ENCODE measurements at places on chromosomes 7 and 10. TPM values are rescaled to one million over a fixed set of nuclear protein-coding genes. Genes with fewer than 3 reads are reported as not detected.
A peak's percentile ranks its signal among the peaks of the same experiment; 100 is the strongest.

Gene RPS24
- total RNA-seq = 3,497 TPM

Gene GPR26
- 0.44 TPM for total RNA-seq

Gene BAMBI
- total RNA-seq = 14.6 TPM

Gene ANKIB1
- 28.3 TPM for total RNA-seq

Gene SUPV3L1
- total RNA-seq = 32.0 TPM

Gene TMEM225B
- 0.77 TPM for total RNA-seq

Gene TBRG4
- total RNA-seq = 36.7 TPM

Gene FAM185A
- total RNA-seq = 15.1 TPM

Gene UCMA
- total RNA-seq = not detected

Gene ZNF117
- total RNA-seq = 26.9 TPM

Gene ZCWPW1
- total RNA-seq = 12.3 TPM

Gene FRAT1
- 3.3 TPM for total RNA-seq

Gene NAT16
- 3.8 TPM for total RNA-seq

Gene HOXA2
- 12.6 TPM for total RNA-seq

Gene MET
- total RNA-seq = 4.2 TPM

Gene HMX3
- not detected for total RNA-seq

Gene CYP2C19
- total RNA-seq = 0.52 TPM

Gene EPHA1
- 0.71 TPM for total RNA-seq

Gene ZNF365
- 5.6 TPM for total RNA-seq

Gene AUTS2
- 9.3 TPM for total RNA-seq

Gene NEUROD6
- total RNA-seq = not detected

DNA sequence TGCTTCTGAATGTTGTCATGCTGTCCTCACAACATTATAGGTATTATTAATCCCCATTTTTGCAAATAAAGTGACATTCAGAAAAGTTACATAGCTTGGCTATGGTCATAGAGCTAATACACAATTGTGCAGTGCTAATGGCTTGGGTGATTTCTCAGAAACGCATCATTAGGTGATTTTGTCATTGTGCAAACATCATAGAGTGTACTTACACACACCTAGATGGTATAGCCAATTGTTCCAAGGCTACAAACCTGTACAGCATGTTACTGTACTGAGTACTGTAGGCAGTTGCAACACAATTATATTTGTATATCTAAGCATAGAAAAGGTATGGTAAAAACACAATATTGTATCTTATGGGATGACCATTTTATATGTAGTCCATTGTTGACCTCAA, 91.0 kb downstream of the BTAF1 start:
- ATAC-seq = no peak

GRCh38 chr7:572416-573268, 53.0 kb upstream of the PDGFA start:
- peak; percentile 56 for ATAC-seq

DNA sequence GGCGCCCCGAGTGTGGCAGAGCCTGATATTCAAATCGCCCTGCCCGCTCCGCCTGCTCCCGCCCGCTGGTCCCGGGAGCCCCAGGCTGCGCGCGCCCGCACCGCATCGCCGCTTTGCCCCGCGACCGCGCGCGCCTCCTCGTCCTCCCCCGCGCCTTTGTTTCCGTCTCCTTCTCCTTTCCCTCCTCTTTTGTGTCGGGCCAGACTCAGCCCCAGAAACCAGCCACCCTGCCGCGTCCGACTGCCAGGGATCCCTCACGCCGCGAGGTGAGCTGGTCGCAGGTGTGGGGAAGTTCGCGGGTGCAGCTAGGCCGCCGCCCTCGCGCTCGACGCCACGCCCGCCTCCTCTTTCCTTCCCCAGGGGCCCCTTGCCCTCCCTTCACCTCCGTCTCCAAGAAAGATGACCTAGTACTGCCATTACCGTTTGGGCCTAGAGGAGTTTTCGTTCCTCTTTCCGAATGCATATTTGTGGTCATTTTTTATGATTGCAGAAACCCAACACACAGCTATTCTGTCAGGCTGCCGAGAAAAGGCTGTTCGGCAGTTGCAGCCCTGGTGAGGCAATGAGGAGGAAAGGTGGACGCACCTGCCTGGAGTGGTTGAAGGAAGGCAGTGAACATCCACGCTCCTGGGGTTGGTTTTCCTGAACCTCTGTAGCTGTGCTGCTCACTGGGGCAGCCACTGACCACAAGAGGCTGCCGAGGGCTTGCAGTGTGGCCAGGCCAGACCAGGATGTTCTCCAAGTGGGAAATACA, 107.3 kb downstream of the SNX10 start:
- peak; percentile 42 for ATAC-seq

DNA sequence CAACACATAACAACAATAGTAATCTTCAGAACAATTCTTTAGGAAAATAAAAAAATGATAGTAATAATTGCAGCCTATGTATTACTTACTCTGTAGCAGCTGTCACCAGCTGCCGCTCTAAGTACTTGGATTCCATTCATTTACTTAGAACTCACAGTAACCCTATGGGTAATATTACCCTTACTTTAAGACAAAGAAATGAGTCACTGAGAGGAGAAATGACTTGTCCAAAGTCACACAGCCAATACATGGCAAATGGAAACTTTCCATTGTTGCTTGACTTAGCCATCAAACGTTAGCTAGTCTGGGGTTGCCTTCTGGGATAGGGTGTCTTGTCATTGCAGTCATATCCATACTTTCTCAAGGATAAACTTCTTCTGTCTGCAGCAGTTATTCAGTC, 3.6 kb downstream of the CCNY start:
- ATAC-seq = no peak

GRCh38 chr7:34104992-34105391, 199.7 kb downstream of the BMPER start:
- no peak for ATAC-seq

- ATAC-seq = no peak
Observed at GRCh38 chr7:140262242-140262903, 85.6 kb upstream of the KDM7A start.

DNA sequence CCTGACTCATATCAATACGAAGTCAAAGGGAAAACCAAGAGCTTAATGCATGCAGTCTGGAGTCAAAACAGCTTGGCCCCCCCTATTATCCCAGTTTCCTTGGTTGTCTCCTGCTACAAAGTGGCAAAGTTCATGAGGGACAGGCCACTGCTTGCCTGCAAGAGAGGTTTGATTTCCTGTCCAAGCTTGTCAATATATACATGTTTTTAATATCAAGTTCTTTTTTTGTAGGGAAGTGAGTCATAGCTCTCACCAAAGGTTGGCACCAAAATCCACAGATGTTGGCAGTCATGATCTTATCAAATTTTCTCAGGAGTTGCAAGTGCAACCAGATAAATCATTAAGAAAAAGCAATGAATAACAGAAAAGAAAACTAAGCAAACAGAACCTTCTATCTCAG, 176.8 kb downstream of the COBL start:
- ATAC-seq = no peak

- ATAC-seq = no peak
Observed at GRCh38 chr7:29314148-29314547, 119.6 kb downstream of the CHN2 start.

- no peak for ATAC-seq
Observed at GRCh38 chr7:40772096-40772495, 637.3 kb downstream of the SUGCT start.

- no peak for ATAC-seq
Observed at GRCh38 chr7:94643771-94644545, 12.0 kb downstream of the SGCE start.

- peak; percentile 77 for ATAC-seq
Observed at GRCh38 chr7:50068850-50069551, 24.0 kb downstream of the ZPBP start.

DNA sequence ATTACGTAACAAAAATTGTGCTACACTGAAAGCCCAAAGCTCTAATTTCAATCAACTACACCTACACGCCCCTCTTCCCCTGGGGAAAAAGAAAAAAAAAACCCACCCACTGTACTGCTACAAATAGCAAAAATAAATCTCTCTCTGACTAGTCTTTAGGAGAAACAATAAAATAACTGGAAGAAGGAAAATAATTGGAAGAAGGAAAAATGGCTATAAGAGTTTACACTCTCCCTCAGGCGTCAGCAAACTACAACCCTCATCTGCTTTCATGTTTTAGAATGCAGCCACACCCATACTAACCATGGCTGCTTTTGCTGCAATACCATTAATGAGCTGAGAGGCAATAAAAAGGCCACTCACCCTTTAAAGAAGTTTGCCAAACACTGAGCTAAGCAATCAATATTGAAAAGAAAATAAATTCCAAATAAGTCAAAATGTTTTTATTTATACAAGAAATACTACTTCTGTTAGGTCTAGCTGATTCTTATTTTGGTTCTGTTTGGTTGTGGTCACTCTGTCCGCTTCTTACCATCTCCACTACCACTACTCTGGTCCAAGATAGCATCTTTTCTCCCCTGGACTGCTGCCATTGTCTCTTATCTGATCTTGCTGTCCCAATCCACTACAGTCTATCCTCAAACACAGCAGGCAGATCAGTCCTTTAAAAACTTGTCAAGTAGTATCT, 3.8 kb downstream of the MINDY3 start:
- ATAC-seq = peak; percentile 45

DNA sequence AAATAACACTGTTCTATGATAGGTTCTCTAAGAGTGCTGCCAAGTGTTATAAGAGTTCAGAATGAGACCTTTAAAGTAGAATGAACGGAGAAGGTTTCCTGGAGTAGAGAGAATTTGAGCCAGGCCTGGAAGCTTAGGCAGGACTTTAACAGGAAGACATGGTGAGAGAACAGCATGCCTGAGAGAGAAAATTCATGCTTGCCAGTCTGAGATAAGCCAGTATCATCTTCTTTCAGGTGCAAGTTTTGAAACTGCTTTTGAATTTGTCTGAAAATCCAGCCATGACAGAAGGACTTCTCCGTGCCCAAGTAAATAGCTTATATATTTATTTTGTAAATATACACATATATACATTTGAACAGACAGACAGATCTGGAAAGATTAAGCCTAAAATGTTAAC, 22.1 kb downstream of the ARMC10 start:
- no peak for ATAC-seq

- no peak for ATAC-seq
Observed at GRCh38 chr10:20835335-20835734, 61.8 kb downstream of the NEBL start.

GRCh38 chr10:52900593-52900992, 128.0 kb upstream of the MBL2 start:
- ATAC-seq = no peak

- no peak for ATAC-seq
Observed at GRCh38 chr10:106557951-106558733, 606.4 kb downstream of the SORCS1 start.

DNA sequence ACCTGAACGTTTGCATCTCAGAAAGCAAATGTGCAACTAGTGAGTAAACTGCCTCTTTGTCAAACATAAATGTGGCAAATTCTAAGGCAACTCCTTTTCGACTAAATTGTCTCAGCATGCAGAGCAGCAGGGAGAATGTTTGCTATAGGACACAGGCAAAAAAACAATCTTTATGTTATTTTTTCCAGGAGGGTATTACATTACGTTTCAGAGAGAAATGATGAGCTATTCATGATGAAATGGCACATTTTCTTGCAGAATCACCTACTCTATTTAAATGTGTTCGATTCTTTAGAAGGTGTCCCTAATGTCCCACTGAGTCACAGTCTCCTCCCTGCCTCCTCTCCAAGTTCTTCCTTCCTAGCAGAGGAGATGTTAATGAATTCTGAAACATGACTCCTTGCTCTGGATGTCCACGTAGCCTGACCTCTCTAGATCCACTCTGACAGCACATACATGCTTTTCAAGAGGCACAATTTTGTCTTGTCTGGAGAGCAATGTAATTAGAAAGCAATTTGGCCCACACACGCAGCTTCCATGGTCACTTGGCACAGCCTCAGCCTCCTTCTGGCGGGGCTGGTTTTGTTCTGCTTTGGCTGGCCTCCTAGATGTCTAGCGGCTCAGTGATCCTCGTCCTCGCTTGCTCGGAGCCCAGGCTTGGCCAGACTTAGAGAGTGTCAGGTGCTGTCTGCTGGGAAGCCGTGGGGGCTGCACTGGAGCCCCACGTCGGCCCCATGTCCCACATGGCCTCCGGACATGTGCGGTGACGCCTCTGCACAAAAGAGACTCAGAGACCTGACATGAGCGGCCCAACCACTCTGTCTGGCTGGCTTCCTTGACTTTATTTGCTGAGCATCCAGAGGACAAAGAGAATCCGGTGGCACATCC, 125.7 kb upstream of the ZNF438 start:
- peak; percentile 65 for ATAC-seq

- ATAC-seq = peak; percentile 64
Observed at GRCh38 chr7:146713934-146714333, 597.3 kb downstream of the CNTNAP2 start.

- no peak for ATAC-seq
Observed at GRCh38 chr10:131096031-131096430, 215.5 kb downstream of the TCERG1L start.

DNA sequence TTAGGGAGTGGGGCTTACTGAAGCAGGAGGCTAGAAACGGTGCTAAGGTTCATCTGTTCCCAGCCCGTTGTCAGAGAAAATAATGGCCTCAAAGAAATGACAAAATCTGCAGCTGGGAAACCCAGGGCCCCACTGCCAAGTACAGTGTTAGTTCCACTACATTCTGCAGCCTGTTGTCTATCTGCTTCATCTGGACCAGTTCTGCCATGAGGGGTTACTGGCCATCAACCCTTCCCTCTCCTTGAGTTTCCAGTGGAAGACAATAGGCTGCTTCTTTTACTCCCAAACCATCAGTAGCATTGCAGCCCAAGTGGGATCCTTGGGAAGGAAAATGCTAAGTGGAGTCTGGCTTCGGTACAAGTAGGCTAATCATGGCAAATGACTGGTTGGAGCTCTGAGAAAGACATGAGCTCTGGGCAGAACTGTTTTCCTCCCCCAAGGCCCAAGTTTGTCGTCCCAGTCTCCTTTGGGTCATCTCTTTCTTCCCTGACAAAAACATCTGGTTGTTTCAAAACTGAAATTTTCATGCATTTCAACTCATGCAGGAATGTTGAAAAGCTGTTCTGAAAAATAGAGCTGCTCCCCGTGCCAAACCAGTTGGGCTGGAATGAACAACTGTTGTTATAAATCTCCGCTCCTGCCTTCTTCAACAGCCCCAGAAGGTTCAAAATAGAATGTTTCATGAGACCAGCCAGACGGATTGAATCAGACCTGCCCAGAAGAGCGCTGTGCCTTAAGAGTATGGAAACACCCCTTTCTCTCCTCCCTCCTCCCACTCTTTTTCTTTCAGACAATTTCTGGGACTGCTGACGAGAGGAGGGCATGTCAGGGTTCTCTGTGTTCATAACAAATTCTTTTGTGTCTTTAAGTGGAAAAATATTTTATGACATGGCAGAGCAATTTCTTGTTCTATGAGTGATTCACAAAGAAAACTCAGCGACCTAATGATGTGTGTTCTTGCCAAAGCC, 116.6 kb downstream of the RAB18 start:
- no peak for ATAC-seq

Data from motor neuron (in vitro differentiated cells).